Left lung (tissue), 14 donors: ENCODE measurements at places on chromosomes 3 and 15. TPM values are rescaled to one million over a fixed set of nuclear protein-coding genes. Genes with fewer than 3 reads are reported as not detected.
A peak's percentile ranks its signal among the peaks of the same experiment; 100 is the strongest.

GRCh38 chr15:69225355-69226022 is 65.1 kb downstream of the GLCE start:
- no peaks in the 10 kb centered on the region for H3K27me3 ChIP-seq
- no peak overlapping the region for H3K27ac ChIP-seq
- no peaks in the 10 kb centered on the region for H3K4me1 ChIP-seq
- peaks cover 12% of the 10 kb centered on the region for H3K36me3 ChIP-seq
- no peak overlapping the region for H3K4me3 ChIP-seq

DNA sequence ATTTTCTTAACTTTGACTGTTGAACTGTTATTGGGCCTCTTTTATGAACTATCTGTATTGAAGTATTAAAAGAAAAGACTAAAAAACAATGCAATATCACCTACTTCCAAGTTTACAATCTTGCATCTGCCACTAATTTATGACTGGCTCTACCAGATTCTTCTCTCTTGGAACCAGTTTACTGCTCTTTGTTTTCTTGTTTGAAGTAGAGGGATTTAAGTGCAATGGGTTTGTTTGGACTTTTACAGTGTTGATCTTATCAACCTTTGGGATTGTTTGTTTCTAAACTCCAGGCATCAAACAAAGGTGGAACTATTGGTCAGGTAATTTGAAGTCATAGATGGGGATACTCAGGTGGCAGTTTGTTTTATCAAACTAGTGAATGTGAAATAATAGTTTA is 43.0 kb upstream of the MEIS2 start:
- no peaks in the 10 kb centered on the region for H3K4me1 ChIP-seq
- H3K36me3 ChIP-seq: no peaks in the 10 kb centered on the region
- no peak overlapping the region for H3K27ac ChIP-seq
- H3K27me3 ChIP-seq: no peaks in the 10 kb centered on the region
- no peak for DNase-seq

The VIPR1 gene
- 82.5 TPM for total RNA-seq

- peak overlapping the region; percentile 97 for H3K27ac ChIP-seq
- DNase-seq: peak; percentile 72
- H3K4me1 ChIP-seq: peaks cover 16% of the 10 kb centered on the region
- no peaks in the 10 kb centered on the region for H3K27me3 ChIP-seq
Measured at GRCh38 chr15:35545316-35545823, 595 bp downstream of the DPH6 start.

DNA sequence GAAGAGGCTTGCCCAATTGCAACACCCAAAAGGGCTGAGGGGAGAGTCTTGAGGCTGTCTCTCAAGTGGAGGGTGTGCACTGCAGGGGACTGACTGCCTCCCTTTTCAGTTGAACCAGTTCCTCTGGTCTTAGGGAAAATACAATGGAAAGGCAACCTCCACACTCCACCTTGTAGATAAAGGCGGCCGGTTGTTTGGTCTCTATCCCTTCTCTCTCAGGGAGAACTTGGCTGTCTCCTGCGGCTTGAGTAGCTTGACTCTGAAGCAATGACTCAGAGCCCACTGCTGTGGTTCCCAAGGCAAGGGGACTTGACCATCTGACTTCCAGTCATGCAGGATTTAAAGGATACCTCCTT is 143.2 kb upstream of the UMPS start:
- H3K36me3 ChIP-seq: no peaks in the 10 kb centered on the region
- no peak overlapping the region for H3K4me3 ChIP-seq
- no peaks in the 10 kb centered on the region for H3K27me3 ChIP-seq
- peak overlapping the region; percentile 23 for H3K27ac ChIP-seq

The IQCH gene
- 3.2 TPM for total RNA-seq

DNA sequence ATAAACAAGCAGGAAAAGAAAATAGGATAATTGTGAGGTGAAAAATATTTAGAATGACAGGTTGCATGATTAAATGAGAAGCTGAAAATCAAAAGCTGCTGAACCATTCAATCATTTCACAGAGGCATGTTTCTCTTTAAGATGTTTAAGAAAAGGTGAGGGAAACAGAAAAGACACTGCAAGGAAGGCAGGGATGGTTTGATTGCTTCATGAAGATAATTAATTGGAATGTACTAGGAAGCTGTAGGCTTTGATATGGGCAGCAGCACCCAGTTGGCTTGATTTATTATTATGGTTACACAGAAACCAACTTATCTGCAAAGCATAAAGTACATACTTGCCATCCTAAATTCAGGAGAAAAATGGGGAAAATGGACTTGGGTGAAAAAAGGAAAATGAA is 234.6 kb downstream of the SUCLG2 start:
- H3K27me3 ChIP-seq: no peaks in the 10 kb centered on the region
- H3K4me3 ChIP-seq: no peak overlapping the region
- no peak for DNase-seq
- no peaks in the 10 kb centered on the region for H3K4me1 ChIP-seq
- H3K27ac ChIP-seq: no peak overlapping the region

DNA sequence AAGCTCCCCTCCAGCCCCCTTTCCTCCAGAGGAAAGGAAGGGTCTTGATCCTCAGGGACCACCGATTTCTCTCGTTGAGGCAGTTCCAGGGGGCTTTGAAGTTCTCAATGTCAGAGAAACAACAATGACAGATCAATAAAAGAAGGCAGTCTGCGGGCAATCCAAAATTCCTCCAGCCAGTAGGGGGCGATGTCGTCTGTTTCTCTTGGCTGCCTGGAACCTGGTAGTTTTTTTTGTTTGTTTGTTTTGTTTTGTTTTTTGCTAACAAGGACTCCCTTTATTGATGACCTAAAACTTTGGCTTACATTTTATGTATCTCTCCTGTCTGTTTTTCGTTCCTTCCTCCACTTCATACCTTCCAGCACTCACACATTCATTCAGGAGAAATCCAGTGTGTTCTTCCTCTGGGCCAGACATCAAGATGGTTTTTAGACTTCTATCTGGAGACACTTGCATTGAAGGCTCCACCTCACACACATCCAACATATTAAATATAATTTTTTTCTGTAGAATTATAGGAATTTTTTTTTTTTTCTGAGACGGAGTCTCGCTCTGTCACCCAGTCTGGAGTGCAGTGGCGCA is 276.6 kb downstream of the RPLP1 start:
- no peak overlapping the region for H3K27ac ChIP-seq
- H3K4me1 ChIP-seq: no peaks in the 10 kb centered on the region
- no peak overlapping the region for H3K4me3 ChIP-seq
- no peaks in the 10 kb centered on the region for H3K27me3 ChIP-seq

DNA sequence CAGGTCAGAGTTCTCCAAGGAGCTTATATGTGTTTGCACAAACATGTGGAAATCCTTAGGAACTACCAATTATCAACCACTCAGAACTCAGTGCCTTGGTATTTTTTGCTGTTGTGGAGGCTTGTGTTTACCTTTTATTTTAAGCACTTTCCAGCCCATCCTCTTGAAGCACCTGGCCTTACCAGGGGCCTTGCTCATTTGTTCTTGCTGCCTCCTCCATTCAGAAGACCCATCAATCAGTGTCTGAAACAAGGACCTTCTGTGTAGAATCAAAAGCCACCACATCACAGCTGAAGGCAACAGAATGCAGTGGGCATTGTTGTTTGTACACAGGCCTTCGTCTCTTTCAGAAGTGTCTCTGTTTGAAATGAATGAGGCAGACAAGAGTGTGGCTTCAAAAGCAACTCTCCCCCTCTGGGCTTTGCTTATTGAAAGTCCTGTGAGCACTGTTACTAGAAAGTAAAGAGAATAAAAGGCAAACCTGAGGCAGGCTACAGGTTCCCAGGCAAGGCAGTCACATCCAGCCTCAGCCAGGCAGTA is 24.5 kb upstream of the LIPC start:
- no peaks in the 10 kb centered on the region for H3K4me1 ChIP-seq
- no peak overlapping the region for H3K4me3 ChIP-seq
- H3K27ac ChIP-seq: no peak overlapping the region
- H3K36me3 ChIP-seq: no peaks in the 10 kb centered on the region
- no peaks in the 10 kb centered on the region for H3K27me3 ChIP-seq

DNA sequence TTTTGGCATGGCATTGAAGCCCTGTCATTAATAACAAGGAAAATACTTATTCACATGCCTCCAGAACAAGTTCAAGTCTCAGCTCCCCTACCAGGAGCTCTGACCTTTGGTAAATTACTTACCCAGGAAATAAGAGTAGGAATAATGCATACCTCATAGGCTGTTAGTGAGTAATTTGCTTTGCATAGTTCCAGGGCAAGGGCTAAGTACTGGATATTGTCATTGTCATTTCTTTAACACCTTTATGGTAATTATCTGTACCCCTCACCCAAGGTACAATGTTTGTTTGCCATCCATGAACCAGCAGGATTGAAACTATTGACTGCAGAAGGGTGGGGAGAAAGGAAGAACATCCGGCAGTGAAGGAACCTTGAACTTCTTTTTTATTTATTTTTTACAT is 148.5 kb downstream of the SOX2 start:
- no peak for DNase-seq
- H3K4me3 ChIP-seq: no peak overlapping the region
- no peaks in the 10 kb centered on the region for H3K4me1 ChIP-seq
- no peak overlapping the region for H3K27ac ChIP-seq
- no peaks in the 10 kb centered on the region for H3K27me3 ChIP-seq

The CYP8B1 gene
- not detected for total RNA-seq

- DNase-seq: no peak
- H3K4me3 ChIP-seq: no peak overlapping the region
- peaks cover 47% of the 10 kb centered on the region for H3K36me3 ChIP-seq
- no peaks in the 10 kb centered on the region for H3K27me3 ChIP-seq
- H3K4me1 ChIP-seq: no peaks in the 10 kb centered on the region
Measured at GRCh38 chr3:40516201-40516600, 8.6 kb upstream of the ZNF621 start.

GRCh38 chr3:56291244-56291680 is 177.0 kb downstream of the ERC2 start:
- no peak overlapping the region for H3K4me3 ChIP-seq
- H3K4me1 ChIP-seq: no peaks in the 10 kb centered on the region
- DNase-seq: no peak
- H3K36me3 ChIP-seq: no peaks in the 10 kb centered on the region
- H3K27me3 ChIP-seq: no peaks in the 10 kb centered on the region

The FAM219B gene
- 84.7 TPM for total RNA-seq

DNA sequence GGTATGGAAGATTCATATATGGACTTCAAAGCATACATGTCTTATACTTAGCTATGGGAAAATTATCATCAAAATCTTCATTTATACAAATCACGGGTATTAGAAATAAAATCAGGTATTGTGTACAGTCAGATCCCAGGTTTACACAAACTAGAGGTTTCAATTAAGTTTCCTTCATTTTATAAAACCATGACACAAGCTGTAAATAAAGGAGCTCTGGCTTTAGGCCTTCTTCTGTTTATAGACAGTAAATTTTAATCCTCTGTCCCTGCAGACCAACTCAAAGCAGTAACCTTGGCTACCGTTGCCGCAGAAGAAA is 68.8 kb upstream of the CHD2 start:
- no peak for DNase-seq
- no peak overlapping the region for H3K4me3 ChIP-seq
- H3K27ac ChIP-seq: peak overlapping the region; percentile 95
- H3K27me3 ChIP-seq: no peaks in the 10 kb centered on the region
- H3K36me3 ChIP-seq: no peaks in the 10 kb centered on the region

DNA sequence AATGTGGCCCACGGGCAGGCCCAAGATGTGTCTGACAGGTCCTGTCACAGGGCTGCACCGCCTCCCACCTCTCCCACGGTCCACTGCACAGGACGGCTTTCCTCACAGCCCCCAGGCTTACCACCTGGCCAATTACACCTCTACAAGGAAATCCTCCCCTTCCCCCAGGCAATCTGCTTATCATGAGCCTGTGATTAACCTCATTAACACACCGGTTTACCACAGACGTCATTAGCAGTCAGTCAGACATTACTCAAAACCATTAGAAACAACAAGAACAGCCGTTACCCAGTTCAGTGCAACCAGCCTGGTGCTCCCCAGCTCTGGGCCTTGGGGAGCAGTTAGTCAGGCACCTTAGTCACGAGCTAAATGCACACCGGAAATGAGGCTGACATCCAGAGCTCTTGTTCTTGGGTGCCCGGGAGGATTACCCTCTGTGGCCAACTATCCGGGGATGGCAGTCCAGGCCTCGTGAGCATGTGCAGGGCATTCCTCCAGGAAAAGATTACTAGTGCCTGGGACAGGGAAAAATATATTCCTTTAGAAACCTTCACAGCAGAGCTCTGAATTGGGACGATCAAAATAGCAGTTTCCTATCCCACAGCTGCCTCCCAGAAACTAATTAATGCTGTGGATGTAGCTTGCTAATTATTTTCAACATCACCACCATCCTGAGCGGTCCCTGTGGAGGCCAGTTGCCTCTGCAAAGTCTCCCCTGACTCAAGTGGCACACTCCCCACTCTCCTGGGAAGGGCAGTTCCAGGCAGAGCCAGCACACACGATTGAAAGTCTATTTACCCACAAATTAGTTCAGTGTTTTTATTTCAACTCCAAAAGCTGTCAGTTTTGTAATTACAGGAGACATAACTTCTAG is 117.4 kb upstream of the ZBED2 start:
- H3K4me3 ChIP-seq: no peak overlapping the region
- no peaks in the 10 kb centered on the region for H3K36me3 ChIP-seq
- H3K27me3 ChIP-seq: no peaks in the 10 kb centered on the region
- no peak overlapping the region for H3K27ac ChIP-seq
- H3K4me1 ChIP-seq: no peaks in the 10 kb centered on the region

DNA sequence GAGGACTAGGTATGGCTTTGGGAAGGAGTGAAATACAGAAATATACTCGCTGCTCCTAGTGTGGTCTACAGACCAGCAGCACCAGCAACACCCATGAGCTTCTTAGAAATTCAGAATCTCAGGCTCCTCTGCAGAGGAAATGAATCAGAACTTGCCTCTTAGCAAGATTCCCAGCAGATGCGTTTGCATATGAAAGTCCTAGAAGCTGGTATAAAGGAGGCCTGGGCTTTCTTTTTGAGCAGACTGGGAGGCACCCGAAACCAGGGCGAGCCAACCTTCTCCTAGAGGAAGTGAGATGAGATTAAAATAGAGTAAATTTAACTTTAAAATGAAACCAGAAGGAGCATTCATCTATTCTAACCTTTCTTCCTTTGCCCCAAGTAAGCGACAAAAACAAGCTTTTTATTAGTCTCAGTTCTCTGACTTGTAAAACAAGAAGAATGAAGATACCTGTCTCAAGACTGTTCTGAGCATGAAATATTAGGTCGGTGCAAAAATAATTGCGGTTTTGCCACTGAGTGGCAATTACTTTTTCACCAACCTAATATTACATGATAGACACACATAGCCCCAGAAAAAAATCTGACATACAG is 140.0 kb downstream of the PDZRN3 start:
- H3K4me3 ChIP-seq: no peak overlapping the region
- DNase-seq: no peak
- no peaks in the 10 kb centered on the region for H3K4me1 ChIP-seq
